OCI-LY7 (cell line): ENCODE measurements at places on chromosomes 7 and 10.

- no peak for DNase-seq
These were observed 22.4 kb downstream of the UBTD1 start for GRCh38 chr10:97520978-97521761.

- no peak for DNase-seq
These were observed 19.2 kb downstream of the ELFN1 start for GRCh38 chr7:1689311-1689710.

DNA sequence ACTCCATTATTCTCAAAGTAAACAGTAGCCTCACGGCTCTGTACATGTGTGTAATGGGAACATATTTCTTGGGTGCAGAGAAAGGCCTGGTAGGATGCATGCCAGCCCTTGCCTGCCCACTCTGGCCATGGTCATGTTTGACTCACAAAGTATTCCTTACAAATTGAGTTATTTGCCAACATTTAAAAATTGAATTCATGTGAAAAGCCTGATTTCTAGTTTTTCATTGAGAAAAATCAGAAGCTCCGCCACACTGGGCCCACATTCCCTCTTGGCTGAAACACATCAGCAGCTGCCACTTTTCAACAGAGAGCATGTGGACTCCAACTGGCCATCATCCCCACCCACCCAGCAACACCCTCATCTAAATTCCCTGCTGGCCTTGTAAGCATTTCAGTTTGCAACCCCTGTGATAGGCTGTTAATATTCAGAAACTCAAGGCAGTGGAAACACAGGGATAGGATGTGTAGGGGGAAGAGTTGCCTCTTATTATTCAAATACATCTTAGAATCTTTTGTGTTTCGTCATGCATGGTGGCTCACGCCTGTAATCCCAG, 40.9 kb downstream of the CDH23 start:
- no peak for DNase-seq

DNA sequence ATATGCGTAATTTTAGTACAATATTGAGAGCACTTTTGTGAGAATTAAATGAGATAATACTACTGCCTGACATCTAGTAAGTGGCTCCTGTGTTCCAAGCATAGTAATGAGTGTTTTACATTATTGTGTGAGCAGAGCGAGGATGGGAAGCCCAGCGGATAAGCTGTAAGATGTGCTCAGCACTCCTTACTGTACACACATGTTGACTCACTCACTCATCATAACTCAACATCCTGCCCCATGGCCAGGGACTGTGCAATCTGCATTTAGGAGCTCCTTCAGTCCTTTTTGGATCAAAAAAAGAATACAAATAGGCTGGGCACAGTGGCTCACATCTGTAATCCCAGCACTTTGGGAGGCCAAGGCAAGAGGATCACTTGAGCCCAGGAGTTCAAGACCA, 72.9 kb upstream of the NEBL start:
- DNase-seq, result peak; percentile 27

DNA sequence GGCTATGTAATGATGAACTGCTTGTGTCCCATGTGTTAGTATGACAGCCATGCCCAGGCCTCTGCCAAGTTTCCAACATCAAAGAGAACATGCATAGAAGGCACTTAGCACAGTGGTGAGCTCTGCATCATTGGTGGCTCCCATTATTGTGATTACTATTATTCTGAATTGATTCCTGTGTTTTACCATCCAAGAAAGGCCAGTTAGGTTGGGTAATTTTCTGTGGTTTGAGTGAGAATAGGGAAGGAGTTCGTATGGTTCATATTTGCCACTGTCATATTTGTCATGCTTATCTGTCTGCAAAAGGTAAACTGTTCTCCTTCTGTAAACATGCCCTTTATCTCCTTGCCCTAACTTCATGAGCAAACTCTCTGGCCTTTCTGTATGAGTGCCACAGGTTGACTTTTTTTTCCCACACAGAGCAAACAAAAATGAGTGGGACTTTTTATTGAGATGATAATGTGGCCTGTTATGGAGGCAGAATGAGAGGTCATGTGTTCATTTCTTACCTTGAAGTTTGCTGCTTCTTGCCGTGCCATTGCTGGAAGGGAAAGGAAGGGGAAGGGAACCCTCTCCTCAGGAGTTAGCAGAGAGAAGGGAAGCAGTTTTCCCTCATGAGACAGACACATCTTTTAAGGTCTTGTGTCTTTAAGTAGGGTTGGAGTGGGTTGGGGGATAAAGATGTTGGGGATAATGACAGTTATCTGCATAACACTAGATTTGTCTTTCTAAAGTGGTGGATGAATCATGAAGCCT, 301.9 kb downstream of the LRMDA start:
- DNase-seq, result no peak

- no peak for DNase-seq
These were observed 13.7 kb downstream of the PRPS1L1 start for GRCh38 chr7:18013936-18014335.

DNA sequence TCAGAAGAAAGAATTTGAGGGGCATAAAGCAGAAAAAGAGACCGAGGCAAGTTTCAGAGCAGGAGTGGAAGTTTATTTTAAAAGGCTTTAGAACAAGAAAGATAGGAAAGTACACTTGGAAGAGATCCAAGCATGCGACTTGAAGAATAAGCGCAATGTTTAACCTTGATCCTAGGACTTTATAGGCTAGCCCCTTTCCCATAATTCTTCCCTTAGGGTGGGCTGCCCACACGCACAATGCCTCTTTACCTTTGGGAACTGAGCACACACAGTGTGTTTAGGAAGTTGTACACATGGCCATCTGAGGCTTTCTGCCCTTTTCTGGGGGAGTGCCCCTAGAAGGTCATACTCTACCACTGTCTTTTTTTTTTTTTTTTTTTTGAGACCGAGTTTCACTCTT, 11.2 kb upstream of the GSTO1 start:
- no peak for DNase-seq

DNA sequence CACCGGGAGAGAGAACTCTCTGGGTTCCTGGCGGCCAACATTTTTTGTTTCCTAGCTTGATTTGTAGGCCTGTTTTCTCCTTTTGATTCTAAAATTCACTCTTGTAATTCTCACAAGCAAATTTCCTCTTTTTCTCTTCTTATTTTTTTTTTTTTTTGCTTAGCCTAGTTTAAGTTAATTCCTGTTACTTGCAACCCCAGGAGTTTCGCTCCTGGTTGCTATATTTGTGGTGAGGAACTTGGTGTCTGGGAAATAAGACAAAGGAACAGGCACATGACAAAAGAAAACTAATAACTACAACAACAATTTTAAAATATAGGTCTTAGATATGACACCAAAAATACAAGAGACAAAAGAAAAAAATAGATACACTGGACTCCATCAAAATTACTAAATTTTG, 6.7 kb downstream of the AOAH start:
- no peak for DNase-seq

GRCh38 chr10:117442521-117442920, 67.3 kb upstream of the PDZD8 start:
- no peak for DNase-seq

DNA sequence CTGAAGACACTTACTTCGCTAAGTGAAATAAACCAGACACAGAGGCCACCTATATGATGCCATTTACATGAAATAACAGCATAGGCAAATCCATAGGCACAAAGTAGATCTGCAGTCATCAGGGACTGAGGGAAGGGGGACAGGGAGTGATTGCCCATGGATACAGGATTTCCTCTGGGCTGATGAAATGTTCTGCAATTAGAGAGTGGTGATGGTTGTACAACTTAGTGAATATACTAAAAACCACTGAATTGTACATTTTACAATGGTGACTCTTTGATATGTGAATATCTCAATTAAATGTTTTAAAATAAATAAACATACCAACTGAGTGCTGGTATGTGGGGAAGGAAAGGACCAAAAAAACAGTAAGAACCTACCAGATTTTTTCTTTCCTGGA, 20.4 kb downstream of the PPA1 start:
- no peak for DNase-seq

DNA sequence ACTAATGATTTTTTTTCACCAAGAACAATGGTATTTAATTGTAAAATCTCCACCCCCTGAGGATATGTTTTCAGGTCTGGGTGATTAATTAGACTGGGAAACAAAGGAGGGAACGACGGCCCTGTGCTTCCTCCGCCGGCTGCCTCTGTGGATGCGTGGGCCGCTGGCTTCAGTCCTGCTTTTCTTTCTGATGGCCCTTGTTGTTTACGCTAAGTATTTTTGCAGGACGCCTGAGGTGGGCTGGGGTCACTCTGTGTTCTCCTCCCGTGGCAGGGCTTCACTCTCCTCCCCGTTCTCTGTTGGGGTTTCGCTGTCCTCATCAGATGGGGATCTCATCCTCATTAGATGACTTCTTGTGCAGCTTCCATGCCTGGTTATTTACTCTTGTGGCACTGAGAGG, 5.2 kb upstream of the ACBD5 start:
- no peak for DNase-seq

DNA sequence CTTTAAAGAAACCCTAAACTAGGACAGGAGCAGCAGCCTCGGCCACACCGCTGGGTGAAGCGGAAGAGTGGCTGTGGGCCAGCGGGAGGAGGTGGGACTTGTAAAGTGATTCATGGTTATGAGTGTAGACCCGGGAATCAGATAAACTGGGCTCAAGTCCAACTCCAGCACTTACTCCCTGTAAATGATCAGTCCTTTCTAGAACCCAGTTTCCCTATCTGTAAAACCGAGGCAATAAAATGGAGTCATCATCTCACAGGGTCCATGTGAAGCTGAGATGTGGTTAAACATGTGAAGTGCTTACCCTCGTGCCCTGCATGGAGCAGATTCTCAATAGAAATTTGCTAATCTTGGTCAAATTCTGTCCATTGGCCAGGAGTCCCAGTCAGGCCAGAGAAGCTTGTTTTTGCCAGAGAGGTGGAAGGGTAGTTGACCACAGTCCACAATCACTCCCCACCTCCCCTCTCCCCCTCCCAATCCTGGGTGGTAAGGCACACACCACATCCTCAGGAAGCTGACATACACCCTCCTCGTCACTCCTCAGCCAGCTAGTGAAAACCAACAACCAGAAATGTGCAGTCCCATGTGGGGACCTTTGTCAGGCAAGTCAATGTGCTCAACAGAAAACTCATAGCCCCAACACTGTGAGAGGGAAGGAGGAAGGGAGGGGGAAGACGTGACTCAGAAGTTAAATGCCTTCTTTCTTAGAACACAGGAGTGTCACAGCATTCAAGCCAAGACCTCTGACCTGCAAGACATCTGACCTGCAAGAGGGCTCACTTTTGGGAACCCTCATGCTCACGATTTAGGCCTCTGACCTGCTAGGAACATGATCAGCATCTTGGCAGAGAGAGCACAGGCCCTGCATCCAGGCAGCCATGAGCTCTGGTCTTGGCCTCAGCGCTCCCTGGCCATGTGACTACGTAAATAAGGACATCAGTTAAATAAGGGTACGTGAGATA, 145.1 kb downstream of the PLXNA4 start:
- no peak for DNase-seq

DNA sequence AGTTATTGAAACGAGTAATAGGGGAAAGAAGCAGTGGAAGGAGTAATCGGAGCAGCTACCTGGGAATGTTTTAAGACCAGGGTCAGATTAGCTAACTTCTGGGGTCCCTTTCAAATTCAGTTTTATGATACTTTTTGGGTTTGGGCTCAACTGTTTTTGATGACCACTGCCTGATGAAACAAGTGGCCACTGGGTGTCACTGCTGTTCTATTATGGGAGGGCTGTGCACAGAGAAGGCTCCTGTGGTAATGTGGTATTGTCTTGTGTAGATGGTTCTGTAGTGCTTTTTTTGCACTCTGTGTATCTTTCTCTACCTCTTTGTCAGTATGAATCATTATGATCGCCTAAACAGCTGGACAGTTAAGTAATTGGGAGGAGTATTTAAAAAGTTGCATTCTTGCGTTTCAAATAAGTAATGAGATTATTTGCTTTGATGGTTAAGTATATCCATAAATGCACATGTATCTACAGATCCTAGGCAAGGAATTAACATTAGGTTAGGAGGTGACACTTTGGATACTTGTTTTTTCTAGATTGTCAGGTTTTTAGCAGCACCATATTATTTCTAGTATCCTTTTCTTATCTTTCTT, 128.4 kb downstream of the ABCA13 start:
- DNase-seq, result peak; percentile 62

- no peak for DNase-seq
These were observed 462.8 kb downstream of the GALNT17 start for GRCh38 chr7:71594736-71595135.

DNA sequence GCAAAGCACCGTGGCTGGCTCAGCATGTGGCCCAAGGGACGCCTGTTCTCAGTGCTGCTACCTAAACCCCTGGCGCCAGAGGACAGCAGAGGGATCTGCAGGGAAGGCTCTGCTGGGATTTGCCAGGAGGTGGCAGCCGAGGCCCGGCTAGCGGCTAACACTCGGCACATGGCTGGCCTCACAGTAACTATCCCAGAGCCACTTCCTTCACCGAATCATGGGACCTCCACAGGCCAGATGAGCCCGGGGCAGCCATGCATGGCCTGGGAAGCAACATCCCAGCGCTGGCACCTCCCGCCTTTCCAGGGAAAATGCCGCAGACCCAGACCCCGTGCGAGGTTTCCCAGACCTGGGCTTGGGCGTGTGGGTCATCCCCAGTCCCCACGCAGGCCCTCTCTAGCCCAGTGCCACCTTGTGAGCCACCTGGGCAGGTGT, 36.4 kb downstream of the DPYSL4 start:
- peak; percentile 17 for DNase-seq

DNA sequence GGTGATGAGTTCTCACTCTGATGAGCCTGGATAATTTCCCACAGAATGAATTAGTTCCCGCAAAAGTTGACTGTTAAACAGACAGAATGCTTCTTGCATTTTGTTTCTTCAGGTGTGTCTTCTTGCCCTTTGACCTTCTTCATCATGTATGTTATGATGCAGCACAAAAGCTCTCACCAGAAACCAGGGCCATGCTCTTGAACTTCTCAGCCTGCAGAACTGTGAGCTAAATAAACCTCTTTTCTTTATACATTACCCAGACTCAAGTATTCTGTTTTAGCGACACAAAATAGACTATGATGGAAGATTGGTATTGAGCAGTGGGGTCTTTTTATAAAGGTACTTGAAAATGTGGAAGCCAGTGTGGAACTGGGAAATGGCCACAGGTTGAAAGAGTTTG, 95.2 kb upstream of the TNS3 start:
- no peak for DNase-seq

- DNase-seq, result no peak
These were observed 58.9 kb downstream of the ALOX5 start for GRCh38 chr10:45432700-45433472.

DNA sequence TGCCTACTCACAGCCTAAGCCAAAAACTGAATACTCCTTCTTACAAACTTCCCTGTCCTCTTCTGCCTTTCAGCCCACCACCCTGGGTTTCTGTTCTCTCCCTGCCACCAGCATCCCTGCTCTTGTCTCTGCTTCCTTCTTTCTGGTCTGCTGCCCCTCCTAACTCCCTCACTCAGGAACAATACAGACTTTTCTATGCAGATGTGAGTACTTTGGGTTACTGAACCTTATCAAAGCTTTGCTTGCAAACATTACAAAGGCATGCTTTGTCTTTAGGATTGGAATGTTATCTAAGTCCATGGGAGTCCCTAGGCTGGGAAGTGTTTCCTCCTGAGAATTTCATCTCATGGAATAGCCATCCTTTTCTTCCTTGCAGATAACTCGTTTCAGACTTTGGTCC, 28.9 kb downstream of the CNNM1 start:
- no peak for DNase-seq

- no peak for DNase-seq
These were observed 2.9 kb upstream of the TARP start for GRCh38 chr7:38276096-38276877.

- no peak for DNase-seq
These were observed 46.5 kb downstream of the TSPAN15 start for GRCh38 chr10:69497611-69498390.

GRCh38 chr10:31768467-31768866, 160.2 kb downstream of the ARHGAP12 start:
- DNase-seq, result no peak
